Activated CD4-positive, CD25-positive, alpha-beta regulatory T cell (primary cell): ENCODE measurements at places on chromosomes 5 and 9.

DNA sequence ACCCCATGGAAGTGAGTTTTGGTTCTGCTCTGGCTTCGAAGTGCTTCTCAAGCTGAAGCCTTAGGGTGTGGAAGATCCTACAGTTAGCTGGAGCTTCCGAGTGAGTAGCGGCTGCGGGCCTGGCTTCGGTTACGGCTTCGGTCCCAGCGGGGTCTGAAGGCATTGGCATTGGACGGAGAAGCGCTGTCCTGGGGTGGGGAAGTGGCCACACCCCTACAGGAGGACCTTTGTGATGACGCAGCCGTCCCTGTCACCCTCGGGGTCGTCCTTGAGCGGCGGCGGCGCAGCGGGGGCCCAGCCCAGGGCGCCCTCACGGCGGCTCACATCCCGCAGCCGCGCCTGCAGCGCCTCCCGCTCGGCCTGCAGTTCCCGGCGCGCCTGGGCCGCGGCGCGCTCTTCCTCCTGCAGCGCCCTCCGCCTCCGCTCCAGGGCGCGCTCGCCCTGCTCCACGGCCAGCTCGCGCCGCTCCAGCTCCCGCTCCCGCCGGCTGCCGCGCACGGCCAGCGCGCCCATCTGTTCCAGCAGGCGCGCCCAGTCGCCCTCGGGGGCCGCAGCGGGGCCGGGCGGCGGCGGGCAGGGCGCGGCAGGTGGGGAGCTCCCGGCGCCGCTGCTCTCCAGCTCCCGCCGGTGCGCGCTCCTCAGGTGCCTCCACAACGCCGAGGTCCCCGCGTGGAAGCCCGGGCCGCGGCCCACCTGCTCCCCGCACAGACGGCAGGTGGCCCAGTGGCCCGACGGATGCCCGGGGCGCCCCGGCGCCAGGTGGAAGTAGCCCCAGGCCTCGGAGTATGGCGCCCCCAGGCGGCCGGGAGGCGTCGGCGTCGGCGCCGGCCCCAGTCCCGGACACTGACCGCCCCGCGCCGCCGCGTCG, 9.9 kb downstream of the ZBED3 start:
- peak; percentile 10 for DNase-seq

GRCh38 chr5:74360535-74361210, 279.9 kb downstream of the ENC1 start:
- no peak for DNase-seq

DNA sequence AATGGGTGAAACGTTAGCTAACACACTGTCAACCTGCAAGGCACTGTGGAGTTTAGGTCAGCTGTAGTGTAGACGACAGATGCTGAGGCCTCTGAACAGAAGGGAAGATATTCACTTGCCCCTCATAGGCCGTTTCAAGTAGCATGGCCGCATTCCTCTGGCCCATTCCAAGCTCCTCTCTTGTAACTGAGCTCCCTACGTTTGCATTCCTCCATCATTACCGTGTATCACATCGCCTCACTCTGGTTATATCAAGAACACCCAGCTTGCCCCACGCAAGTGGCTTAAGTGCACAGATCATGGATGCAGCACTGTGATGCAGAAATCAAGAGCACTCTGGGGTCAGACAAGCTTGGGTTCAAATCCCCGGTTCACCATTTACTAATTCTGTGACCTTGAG, 43.3 kb downstream of the PRELID2 start:
- no peak for DNase-seq

GRCh38 chr5:58357121-58357520, 102.8 kb downstream of the PLK2 start:
- DNase-seq, result no peak

GRCh38 chr9:101604296-101604695, 9.5 kb upstream of the PPP3R2 start:
- no peak for DNase-seq
